Stimulated activated CD8-positive, alpha-beta memory T cell treated with anti-CD3 and anti-CD28 coated beads, Interleukin-2, amount 100 ng/mL, for 1 hour (primary cell): ENCODE measurements at places on chromosomes 7 and 10.
A peak's percentile ranks its signal among the peaks of the same experiment; 100 is the strongest.

DNA sequence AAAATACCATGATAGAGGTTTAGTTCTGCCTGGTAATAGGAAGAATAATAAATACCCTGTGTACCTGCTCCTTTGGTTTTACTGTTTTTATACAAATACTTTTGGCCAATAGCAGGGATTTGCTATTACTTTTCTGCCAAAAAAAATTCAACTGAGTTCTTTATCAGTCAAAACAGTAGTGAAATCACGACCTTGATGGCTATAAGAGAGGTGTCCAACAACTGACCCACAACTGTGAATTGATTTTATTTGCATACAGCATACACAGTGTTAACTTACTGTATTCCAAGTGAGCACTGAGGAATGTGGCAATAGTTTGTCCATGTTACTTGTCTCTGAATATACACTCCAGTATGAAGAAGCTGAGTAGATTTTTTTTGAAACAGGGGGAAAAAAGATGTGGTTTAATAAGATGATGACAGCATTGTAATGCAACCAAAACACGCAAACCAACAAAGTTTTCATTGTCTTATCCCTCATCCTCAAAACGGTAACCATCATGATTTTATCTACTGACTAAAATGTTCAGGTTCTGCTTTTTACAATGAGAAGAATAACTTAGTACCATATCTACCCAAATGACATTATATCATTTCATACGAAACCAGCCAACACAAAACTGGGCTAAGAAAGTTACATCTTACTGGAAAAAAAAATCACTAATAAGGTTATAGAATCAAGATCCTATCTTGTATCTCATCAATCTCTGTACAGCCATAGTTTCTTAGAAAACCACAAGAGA lies 63.3 kb downstream of the GSAP start:
- DNase-seq, result no peak

GRCh38 chr10:28774051-28774995 lies 97.0 kb downstream of the BAMBI start:
- no peak for DNase-seq

DNA sequence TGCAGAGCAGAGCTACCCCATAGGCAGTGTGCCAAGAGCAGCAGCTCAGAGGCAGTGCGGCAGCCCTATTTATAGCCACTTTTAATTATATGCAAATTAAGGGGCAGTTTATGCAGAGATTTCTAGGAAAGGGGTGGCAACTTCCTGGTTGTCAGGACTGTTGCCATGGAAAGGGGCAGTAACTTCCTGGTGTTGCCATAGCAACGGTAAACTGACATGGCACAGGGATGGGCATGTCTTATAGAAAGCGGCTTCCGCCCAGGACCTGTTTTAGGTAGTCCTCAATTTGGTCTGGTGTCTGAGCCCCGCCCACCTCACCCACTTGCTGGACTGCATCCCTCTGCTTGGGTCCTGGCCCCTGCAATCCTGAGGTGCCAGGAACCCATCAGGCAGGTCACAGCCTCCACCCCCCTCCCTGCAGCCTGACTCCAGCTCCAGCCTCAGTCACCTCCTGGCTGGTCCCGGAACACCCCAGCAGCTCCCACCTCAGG lies 115.8 kb downstream of the TMEM130 start:
- DNase-seq, result no peak

DNA sequence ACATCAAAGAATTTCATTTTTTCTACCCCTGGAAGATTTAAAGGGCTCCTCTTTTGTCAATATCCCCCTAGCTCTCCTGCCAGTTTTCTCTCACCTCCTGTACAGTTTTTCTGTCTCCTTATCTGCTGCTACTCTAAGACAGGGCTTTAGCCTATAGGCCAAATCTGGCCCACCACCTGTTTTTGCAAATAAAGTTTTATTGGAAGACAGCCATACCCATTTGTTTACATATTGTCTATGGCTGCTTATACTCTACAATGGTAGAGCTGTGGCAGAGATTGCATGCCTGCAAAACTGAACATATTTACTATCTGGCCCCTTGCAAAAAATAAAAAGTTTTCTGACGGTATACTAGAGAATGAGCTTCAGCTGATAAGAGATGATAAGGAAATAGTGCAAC lies 37.4 kb upstream of the GARS1 start:
- no peak for DNase-seq

- no peak for DNase-seq
These were observed 186.1 kb upstream of the KAT6B start for GRCh38 chr10:74640134-74640921.

GRCh38 chr10:100024748-100025147 lies 15.0 kb upstream of the DNMBP start:
- no peak for DNase-seq

DNA sequence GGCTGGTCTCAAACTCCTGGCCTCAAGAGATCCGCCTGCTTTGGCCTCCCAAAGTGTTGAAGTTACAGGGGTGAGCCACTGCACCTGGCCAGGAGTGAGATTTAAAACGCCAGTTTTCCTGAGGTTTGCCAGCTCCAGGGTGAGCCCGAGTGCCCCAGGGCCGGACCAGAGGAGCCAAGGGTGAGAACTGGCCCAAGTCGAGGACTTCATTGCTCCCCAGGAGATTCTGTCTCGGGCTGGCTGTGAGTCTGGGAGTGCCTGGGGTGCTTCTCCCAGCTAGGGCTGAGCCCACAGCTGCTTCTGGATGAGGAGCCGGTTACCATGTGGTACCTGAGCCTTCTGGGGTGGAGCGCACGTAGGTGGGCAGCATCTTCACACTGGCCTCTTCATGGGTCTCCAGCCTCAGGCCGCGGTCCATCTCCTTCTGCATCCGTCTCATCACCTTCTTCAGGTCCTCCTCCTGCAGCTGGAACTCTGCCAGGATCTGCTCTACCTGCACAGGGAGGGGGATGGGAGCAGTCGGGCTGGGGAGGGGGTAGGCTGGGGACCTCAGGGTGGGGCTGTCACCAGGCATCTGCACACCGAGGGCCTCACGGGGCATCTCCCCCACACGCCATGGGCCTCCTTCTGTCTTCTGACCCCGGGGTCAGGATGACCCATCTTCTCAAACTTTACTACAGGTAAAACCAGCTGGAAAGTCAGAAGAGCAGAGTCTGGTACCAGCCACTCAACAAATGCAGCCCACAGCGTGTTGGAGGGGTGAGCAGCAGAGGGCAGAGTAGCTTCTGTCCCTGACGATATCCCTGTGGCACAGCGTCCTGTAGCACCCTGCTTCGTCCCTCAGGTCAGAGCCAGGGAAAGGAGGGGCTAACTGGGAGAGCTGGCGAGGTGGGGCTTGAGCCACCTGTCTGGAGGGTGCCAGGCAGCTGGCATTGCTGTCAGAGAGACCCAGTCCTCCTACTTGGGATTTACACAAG lies 12.1 kb upstream of the MYL7 start:
- no peak for DNase-seq

DNA sequence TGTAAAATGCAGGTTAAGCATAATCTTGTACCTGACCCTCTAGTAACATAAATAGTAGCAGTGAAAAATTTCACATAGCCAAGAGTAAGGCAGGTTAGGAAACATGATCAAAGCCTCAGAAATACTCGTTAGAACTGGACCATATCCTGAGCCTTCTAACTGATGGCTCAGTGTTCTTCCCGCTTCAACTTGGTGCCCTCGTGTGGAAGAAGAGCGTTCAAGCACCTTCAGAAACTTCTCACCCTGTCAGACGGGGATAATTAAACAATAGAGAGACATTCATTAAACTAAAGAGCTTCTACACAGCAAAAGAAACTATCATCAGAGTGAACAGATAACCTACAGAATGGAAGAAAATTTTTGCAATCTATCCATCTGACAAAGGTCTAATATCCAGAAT lies 124.5 kb downstream of the MYOF start:
- no peak for DNase-seq

DNA sequence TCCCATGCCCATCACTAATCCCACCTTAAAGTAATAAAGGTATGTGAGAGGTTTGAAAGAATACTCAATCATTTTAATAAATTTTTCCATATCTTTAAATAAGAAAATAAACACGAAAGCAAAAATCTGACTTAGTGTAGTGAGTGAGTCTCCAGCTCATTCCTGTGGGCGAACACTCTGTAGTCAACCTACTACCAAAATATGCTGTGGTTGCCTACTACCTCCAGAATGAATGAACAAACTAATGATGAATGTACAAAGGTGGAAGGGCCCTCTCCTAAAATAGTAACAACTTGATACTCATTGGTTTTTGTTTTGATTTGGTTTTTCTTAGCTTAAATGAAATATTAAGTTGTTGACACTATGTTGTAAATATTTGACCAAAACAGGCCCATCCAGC lies 195.5 kb upstream of the HPS1 start:
- no peak for DNase-seq

- no peak for DNase-seq
These were observed 802.7 kb upstream of the IGFBP3 start for GRCh38 chr7:46723742-46724141.

DNA sequence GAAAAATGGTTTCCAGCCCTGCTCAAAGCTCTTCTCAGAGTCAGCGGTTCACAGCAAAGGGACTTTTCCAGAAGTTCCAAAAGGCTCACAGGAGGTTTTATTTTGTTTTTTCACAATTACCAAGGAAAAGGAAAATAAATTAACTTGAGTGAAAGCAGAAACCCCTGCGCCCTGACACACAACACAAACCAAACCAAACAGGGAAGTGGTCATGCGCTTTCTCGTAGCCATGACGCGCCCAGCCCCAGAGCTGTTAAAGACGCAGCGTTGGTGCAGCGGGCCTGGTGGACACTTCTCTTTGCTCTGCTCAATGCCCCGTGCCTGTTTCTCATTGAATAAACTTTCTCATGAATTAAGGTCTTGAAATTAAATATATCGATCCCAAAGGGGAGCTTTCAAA lies 134.4 kb upstream of the LYZL2 start:
- no peak for DNase-seq

GRCh38 chr10:49187044-49187484 lies 1.1 kb downstream of the TMEM273 start:
- no peak for DNase-seq

GRCh38 chr7:134948736-134949135 lies 37.6 kb upstream of the AGBL3 start:
- DNase-seq, result no peak

- no peak for DNase-seq
These were observed 47.2 kb downstream of the OSBPL3 start for GRCh38 chr7:24932815-24933214.

DNA sequence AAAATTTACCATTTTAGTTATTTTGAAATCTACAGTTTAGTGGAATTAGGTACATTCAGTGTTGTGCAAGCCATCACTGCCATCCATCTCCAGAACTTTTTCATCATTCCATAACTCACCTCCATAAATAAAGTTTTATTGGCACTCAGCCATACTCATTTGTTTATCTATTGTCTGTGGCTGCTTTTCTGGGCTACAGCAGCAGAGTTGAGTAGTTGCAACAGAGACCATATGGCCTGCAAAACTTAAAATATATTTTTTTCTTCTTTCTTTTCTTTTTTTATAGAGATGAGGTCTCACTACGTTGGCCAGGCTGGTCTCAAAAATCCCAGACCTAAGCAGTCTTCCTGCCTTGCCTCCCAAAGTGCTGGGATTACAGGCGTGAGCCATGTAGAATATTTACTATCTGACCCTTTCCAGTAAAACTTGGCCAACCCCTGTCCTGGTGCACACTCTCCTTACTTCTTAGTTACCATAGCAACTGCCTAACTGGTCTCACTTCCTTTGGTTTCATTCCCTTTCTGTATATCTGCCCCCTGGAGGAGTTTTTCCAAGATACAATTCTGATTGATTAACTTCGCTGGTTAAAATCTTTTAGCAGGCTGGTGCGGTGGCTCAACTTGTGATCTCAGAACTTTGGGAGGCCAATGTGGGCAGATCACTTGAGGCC lies 133.2 kb downstream of the CUX1 start:
- DNase-seq, result no peak

GRCh38 chr10:71383972-71384687 lies 12.6 kb upstream of the CDH23 start:
- DNase-seq, result peak; percentile 51

- no peak for DNase-seq
These were observed 332.1 kb downstream of the WDR11 start for GRCh38 chr10:121183236-121183635.

DNA sequence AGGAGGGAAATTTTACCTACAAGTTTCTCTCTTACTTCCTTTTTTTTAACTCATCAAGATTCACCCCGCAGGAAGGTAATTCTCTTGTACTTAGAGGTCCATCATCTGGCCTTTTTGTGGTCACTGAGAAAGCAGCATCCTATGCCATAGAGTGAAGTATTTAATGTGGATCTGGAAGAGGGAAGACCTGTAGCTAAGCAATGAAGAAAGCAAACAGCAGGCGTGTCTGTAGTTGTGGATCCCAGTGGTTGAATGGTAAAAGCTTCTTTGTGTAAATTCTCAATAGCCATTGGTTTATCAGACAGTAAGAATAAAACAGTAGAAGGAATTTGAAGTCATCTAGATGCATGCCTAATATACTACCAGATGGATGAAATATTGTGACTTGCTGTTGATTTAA lies 196.4 kb downstream of the ANKRD7 start:
- DNase-seq, result no peak

GRCh38 chr7:154743206-154743605 lies 259.7 kb downstream of the PAXIP1 start:
- DNase-seq, result no peak

DNA sequence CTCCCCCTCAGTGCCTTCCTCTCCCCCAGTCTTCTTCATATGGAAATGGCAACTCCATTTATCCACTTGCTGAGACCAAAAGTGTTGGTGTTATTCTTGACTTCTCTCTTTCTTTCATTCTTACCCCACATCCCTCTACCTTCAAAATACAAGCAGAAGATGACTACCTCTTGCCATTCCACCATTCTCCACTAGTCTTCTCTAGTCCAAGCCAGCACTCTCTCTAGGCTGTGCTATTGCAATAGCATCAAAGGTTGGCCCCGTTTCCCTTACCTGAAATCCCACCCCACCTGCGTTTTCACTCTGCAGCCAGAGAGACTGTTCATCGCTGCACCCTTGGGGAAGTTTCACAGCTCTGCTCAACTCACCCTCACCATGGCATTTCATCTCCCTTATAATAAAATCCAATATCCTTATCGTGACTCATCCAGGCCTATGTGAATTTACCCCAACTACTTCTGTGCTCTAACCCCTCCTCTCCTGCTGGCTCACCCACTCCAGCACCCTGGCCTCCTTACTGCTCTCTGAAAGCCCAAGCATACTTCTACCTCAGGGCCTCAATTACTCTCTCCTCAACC lies 109.1 kb downstream of the LSM5 start:
- DNase-seq, result no peak

- no peak for DNase-seq
These were observed 1.1 kb downstream of the DENND2A start for GRCh38 chr7:140639366-140640053.

GRCh38 chr7:1922071-1922869 lies 252.2 kb downstream of the ELFN1 start:
- no peak for DNase-seq

DNA sequence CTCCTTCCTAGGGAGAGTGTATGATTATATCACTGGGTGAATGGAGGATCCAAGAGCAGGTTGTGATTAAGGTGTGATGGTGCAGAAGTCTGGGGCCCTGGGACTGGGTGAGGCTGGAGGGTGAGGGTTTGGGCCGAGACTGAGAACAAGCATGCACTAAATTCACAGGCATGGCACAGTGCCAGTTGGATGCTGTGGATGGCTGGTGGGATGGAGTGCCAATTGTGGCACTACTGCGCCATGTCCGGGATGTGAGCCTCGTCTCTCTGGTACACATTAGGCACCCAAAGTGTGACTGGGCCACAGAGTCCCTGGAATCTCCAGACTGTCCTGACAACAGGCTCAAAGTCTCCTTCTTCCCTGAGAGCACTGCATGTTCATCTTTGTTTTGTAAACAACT lies 208.1 kb downstream of the EMX2 start:
- DNase-seq, result no peak

GRCh38 chr10:48748573-48748972 lies 63.9 kb downstream of the WDFY4 start:
- no peak for DNase-seq

- DNase-seq, result no peak
These were observed 1510.5 kb upstream of the LRRTM3 start for GRCh38 chr10:65415318-65415717.
